Left renal pelvis (tissue), 4 donors: ENCODE measurements at places on chromosomes 1 and 21.

GRCh38 chr1:119791377-119791776 is 19.9 kb downstream of the REG4 start:
- no peak for DNase-seq

DNA sequence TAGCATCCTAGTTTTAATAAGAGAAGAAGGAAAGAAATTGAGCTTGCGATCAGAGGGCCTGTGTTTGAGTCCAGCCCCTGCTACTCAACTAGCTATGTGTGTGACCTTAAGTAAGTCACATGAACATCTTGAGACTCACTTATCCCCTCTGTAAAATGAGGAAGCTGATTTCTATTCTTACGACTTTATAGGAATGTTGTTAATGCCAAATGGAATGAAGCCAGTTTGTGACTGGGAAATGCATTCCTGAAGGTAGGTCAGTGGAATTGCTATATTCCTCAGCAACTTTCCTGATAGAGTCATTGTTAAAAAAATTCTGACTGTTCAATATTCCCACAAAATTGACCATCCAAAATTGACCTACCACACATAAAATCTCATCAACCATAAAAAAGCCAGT is 14.9 kb downstream of the FASLG start:
- no peak for DNase-seq

- DNase-seq: no peak
Measured at GRCh38 chr1:170714163-170714562, 50.2 kb downstream of the PRRX1 start.

GRCh38 chr1:30324251-30325084 is 398.9 kb downstream of the MATN1 start:
- no peak for DNase-seq

DNA sequence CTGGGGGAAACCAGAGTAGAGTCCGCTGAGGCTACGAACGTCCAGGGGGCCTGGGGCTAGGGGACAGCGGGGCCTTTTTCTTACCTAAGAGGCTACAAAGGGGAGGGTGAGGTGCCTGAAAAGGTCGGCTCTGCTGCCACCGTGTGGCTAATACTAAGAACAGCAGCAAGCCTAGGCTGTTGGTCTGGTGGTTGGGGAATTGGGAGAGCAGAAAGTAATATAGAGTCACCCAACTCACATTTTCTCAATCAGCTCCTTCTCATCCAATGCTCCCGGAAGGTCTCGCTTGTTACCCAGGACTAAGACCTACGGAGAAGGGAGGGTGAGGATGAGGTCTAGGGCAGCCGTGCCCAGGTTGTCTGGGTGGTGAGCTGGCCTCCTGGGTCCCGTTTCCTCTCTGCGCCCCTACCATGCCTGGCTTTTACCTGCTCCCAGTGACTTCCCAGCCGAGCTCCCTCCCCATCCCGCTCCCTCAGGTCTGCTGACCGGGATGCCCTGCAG is 9.3 kb downstream of the ARL8A start:
- no peak for DNase-seq

DNA sequence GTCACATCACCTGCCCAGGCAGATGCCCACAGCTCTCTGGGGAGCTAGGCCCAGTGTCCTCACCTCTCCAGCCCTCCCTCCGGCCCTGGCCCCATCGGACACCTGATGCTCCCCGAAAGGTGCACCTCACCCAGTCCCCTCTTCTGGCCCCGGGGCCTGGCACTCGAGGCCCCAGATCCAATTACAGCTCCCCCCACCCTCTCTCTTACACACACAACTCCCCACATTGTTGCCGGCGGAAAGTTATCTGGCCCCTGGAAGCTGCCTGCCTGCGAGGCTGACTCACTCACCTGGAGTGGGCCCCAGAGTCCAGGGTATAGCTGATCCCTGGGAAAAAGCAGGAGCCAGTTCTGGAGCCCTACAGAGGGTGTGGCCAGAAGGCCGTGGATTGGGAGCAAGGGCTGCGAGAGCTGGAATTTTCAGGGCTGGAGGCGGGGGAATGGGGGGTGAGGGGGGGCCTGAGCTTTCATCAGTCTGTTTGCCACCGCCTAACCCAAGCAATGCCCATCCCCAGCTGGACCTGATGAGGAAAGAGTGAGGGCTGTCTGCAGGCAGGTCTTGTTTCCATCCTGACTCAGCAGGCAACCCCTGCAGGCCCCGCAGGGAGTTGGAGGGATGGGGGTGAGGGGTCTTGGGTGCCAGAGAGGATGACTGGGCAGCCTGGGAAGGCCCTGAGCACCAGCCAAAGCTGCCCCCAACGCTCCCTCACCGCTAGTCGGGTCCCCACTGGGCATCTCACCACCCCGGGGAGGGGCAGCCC is 948 bp downstream of the FBXO2 start:
- no peak for DNase-seq

GRCh38 chr1:100455478-100456072 is 82.4 kb upstream of the GPR88 start:
- DNase-seq: no peak
